ENCODE measurements at places on chromosomes 5 and 9.

DNA sequence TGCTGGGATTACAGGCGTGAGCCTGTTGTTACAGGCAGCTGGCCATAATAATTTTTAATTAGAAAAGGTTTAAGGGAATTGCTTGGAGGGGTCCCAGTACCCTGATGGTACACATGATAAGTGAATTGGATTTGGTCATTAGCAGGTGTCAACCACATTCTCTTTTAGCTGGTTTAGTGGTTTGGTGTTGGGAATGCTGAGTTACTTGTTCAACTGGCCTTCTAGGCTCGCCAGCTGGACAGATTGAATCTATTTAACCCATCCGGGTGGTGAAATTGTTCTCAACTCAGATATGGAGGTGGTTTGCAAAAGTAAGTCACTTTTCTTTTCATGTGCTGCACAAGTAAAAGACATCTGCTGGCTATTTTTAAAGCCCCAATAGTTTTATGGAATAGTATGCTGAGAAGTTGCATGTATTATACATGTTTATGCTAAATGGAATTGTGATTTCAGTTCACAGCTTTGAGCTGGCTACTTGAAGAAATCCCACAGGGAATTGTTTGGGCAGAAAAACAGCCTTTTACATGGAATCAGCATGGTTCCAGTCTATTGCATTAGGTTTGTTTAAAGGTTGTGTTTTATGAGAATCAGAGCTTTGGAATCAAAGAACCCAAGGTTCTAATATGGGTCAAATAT is 149.8 kb upstream of the SLC28A3 start:
- H3K27ac ChIP-seq, result peak overlapping the region; percentile 20
- H3K4me1 ChIP-seq, result peaks cover 9% of the 10 kb centered on the region
- no peak for DNase-seq
- no peaks in the 10 kb centered on the region for H3K36me3 ChIP-seq

DNA sequence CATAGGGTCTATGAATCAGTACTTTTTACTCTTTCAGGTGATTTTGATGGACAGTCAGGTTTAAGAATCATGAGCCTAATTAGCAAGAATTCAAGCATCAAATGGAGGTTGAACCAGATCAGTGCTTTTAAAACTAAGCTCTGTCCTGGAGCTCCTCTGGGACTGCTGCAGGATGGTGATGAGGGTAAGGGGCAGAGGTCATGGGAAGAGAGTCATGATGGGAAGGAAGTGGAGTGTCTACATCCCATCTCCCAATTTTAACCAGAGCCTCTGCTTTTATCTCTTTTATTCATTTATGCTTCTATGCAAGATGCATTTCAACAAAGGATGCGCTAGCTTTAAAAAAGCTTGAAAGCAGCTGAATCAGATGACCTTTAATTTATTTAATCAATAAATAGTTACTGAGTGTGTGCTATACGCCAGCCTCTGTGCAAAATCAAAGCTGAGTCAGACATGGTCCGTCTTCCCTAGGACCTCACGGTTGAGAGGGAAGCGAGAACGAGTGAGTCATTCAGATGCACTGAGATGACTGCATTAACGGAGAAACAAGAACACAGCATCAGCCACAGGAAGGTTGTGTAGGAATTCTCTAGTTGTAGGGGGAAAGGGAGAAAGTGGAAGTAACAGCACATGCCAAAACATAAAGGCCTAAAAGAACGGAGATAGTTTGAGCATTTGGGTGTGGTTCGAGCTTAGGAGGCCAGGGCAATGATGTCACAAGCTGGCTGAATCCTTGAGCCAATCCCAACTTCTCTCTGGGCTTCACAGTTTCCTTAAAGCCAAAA is 441.6 kb upstream of the BRINP1 start:
- no peaks in the 10 kb centered on the region for H3K4me1 ChIP-seq
- DNase-seq, result no peak
- H3K36me3 ChIP-seq, result no peaks in the 10 kb centered on the region
- H3K4me3 ChIP-seq, result no peak overlapping the region
- H3K27ac ChIP-seq, result no peak overlapping the region
- H3K27me3 ChIP-seq, result no peaks in the 10 kb centered on the region

DNA sequence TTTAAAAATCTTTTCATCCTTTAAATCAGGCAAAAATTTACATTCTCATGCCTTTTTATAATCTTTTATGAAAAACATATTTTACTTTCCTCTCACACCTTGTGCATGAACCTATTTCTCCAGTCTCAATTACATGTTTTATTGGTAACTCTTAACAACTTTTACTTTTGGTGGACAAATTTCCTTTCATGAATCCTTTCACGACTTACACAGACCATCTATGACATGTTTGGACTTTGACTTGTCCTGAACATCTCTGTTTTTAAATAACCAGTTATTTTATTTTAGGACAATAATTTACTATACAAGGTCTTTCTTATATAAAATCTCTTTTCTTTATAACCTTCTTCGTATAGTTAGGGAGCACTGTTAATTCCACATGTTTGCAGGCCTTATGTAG is 26.5 kb upstream of the MTMR12 start:
- H3K36me3 ChIP-seq, result no peaks in the 10 kb centered on the region
- no peaks in the 10 kb centered on the region for H3K27me3 ChIP-seq
- no peak overlapping the region for H3K4me3 ChIP-seq
- no peaks in the 10 kb centered on the region for H3K4me1 ChIP-seq
- H3K27ac ChIP-seq, result no peak overlapping the region
- no peak for DNase-seq

DNA sequence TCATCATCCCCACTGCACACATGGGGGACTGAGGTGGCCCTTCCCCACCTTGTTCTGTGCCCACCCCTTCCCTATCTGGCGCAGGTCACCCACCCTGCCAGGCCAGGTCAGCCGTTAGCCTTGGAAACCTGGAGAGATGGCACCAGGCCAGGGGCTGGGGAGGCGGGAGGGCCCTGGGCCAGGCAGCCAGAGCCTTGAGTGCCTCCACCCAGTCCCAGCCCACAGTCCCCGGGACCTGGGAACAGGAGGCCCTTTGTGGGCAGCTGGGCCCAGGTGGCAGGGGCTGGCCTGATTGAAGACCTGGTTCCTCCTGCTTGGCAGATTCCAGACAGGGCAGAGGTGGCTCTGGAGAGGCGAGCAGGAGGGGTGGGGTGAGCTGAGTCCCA is 70.6 kb downstream of the LRSAM1 start:
- H3K27me3 ChIP-seq, result no peaks in the 10 kb centered on the region
- H3K4me1 ChIP-seq, result peaks cover 22% of the 10 kb centered on the region
- peaks cover 42% of the 10 kb centered on the region for H3K36me3 ChIP-seq
- no peak overlapping the region for H3K4me3 ChIP-seq
